ENCODE measurements at places on chromosomes 13 and 19. TPM values are rescaled to one million over a fixed set of nuclear protein-coding genes. Genes with fewer than 3 reads are reported as not detected.
A peak's percentile ranks its signal among the peaks of the same experiment; 100 is the strongest.

DNA sequence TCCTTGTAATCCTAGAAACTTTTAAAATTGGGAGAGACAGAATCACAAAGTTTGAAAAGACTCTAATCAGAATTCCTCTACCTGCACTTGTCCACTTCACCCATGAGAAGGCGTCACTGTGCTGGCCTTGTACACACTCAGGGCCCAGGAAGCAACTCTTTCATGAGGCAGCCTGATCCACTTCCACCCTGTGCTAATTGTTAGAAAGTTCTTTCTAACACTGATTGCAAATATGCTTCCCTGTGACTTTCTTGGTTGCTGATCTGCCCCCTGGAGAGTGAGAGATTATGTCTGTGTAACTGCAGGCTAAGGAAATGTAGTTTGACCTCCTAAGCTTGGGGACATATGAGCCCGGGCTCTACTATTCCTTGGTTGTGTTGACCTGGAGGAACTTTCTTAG lies 494.6 kb downstream of the MYO16 start:
- no peak overlapping the region for H3K27ac ChIP-seq
- DNase-seq: no peak
- H3K36me3 ChIP-seq: no peaks in the 10 kb centered on the region
- H3K4me1 ChIP-seq: no peaks in the 10 kb centered on the region
- H3K4me3 ChIP-seq: no peak overlapping the region

DNA sequence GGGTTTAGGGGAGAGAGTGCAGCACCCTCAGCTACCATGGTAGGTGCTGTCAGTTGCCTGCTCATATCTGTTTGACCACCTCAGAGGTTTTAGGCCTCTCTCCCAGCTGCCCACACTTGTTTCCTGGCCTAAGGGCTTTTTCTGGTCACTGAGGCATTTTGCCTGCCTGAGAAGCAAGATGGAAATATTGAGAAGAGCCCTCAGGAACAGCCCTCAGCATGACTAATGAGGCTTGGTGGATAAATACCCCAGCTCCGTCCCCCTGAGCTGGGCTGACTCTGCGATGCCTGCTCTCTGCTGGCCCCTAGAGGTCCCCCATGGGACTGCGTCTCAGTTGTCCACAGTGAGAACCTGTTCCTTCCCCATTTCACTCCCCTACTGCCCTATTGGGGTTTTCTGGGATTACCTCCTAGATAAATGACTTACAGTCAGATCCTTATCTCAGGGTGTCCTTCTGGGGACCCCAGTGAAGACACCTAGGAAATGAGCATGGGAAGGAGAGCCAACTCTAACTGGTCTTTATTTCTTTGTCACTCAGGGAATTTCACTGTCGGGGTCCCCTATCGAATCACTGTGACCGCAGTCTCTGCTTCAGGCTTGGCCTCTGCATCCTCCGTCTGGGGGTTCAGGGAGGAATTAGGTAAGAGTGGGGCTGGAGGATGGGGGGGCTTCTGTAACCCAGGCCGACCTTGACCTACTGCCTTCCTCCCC lies 13.3 kb downstream of the PALM3 start:
- H3K4me3 ChIP-seq: no peak overlapping the region
- peak; percentile 76 for DNase-seq
- H3K27me3 ChIP-seq: no peaks in the 10 kb centered on the region
- peaks cover 67% of the 10 kb centered on the region for H3K36me3 ChIP-seq

DNA sequence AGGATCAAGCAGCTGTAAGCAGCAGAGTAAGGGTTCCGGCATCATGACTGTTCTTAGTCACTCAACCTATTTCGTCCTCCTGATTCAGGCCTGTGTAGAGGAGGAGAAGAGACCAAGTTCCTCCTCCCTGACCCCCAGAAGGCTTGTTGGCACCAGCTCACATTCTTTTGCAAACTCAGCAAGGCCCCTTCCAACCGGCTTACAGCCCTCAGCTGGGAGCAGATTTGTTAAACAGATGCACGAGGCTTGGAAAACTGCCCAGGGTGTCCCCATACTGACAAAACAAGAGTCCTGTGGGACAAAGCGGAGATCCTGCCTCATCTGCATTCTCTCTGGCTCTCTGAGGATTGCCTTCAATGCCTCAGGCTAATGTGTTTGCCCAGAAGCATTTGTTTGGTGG lies 113.2 kb upstream of the SOX21 start:
- H3K27ac ChIP-seq: no peak overlapping the region
- no peak overlapping the region for H3K4me3 ChIP-seq
- H3K4me1 ChIP-seq: no peaks in the 10 kb centered on the region
- peaks cover 4% of the 10 kb centered on the region for H3K27me3 ChIP-seq
- DNase-seq: no peak

GRCh38 chr13:41492432-41493260 lies 35.3 kb downstream of the RGCC start:
- peak; percentile 44 for DNase-seq
- H3K4me3 ChIP-seq: peak overlapping the region; percentile 15
- H3K36me3 ChIP-seq: peaks cover 15% of the 10 kb centered on the region
- H3K27ac ChIP-seq: peak overlapping the region; percentile 97
- H3K4me1 ChIP-seq: peaks cover 85% of the 10 kb centered on the region

DNA sequence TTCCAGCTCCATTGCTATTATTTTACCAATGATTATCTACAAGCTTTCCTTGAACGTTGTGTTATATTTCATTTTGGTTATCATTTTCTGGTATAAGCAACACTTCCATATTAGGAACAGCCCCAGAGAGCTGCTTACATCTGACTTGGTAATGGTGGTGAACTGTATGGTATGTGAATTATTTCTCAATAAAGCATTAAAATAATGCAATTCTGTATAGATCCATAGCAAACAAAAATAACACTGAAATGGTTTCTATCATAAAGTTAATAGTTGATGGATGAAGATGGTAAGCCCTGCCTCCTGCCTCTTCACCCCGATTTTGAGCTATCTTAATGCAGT lies 27.5 kb downstream of the GGACT start:
- no peaks in the 10 kb centered on the region for H3K4me1 ChIP-seq
- H3K36me3 ChIP-seq: peaks cover 4% of the 10 kb centered on the region
- H3K27me3 ChIP-seq: no peaks in the 10 kb centered on the region
- H3K27ac ChIP-seq: no peak overlapping the region
- no peak for DNase-seq

- no peaks in the 10 kb centered on the region for H3K27me3 ChIP-seq
- peaks cover 12% of the 10 kb centered on the region for H3K36me3 ChIP-seq
- H3K4me1 ChIP-seq: peaks cover 23% of the 10 kb centered on the region
- H3K27ac ChIP-seq: no peak overlapping the region
- no peak overlapping the region for H3K4me3 ChIP-seq
- DNase-seq: no peak
Observed at GRCh38 chr13:108313382-108313781, 43.9 kb downstream of the TNFSF13B start.

- H3K4me1 ChIP-seq: peaks cover 20% of the 10 kb centered on the region
- H3K4me3 ChIP-seq: no peak overlapping the region
- H3K27ac ChIP-seq: no peak overlapping the region
- H3K36me3 ChIP-seq: no peaks in the 10 kb centered on the region
Observed at GRCh38 chr13:44088991-44089413, 209.3 kb downstream of the LACC1 start.

DNA sequence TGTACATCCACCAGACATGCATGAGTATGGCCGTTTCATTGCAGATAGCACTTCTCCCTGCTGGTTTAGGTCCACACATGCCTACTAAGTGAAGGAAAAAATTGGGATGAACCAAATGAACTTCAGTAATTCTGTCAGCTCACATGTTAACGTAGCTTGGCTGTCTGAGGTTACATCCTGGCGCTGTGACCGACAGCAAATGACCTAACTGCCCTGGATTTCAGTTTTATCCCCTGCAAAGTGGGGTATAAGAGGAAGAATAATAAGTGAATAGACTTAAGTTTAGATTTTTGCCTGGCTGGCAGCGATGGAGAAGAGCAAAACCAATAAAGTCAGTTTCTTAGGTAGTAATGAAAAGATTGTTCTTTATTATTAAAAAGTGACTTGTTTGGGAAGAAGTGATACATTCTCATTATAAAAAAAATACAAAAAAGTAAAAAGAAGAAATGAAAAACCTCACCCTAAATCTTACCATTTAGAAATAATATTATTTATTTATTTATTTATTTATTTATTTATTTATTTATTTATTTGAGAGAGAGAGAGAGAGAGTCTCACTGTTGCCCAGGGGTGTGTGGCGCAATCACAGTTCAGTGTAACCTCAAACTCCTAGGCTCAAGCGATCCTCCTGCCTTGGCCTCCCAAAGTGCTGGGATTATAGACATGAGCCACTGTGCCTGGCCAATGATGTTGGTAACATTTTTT lies 4.2 kb upstream of the RNF113B start:
- H3K36me3 ChIP-seq: no peaks in the 10 kb centered on the region
- no peaks in the 10 kb centered on the region for H3K4me1 ChIP-seq
- no peak overlapping the region for H3K27ac ChIP-seq
- no peak overlapping the region for H3K4me3 ChIP-seq
- DNase-seq: no peak

DNA sequence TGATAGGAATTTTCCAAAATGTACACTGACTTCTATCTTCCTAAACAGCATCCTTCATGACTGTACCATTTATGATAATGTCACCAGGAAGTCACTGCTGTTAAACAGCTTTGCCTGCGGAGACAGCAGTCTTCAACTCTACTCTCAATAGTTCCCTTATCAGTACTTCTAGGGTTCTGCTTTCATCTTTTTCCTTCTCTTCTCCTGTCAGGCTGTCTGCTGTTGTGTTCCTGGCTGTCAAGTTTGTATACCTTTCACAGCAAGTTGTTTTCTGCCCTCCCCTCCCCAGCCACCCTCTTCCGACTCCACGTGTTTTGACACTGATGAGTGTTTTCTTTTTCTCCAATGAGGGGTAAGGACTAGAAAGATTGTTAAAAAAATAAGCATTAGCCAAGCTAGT lies 2.2 kb downstream of the UPF3A start:
- DNase-seq: no peak
- H3K27ac ChIP-seq: peak overlapping the region; percentile 21
- peaks cover 48% of the 10 kb centered on the region for H3K36me3 ChIP-seq
- H3K4me3 ChIP-seq: peak overlapping the region; percentile 48
- H3K4me1 ChIP-seq: peaks cover 53% of the 10 kb centered on the region

Gene CCDC122
- total RNA-seq: 0.62 TPM

DNA sequence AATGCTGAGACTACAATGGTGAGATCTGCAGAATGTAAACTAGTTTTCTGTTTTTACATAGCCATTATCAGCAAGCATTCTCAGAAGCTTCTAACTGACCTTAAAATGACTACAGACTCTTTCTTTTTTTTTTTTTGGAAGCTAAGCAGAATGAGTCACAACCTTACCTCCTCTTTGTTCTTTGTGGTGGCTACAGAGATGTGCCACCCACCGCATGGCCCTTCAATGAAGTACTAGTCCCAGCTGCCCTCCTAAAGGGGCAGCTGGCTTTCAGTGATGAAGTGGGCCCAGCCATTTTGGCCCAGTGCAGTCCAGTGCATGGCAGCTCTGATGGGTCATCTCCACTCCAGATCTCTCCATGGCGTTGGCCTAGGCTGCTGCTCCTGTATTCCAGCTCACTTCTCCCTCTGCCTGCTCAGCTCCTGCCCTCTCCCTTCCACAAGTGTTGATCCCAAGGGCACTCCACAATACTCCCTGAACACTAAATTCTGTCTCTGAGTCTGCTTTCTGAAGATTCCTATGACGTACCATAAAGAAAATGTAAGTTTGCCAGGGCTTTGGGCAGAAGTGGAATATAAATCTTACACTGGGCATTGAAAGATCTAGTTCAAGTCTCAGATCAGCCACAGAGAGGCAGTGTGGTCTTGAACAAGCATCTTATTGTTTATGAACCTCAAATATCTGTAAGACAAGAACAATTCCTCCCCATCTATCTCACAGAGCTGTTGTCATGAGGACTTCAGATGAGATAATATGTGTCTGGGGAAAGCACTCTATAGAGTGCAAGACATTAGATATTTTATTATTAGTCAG lies 85.6 kb downstream of the RXFP2 start:
- H3K27ac ChIP-seq: peak overlapping the region; percentile 65
- peaks cover 8% of the 10 kb centered on the region for H3K27me3 ChIP-seq
- no peaks in the 10 kb centered on the region for H3K36me3 ChIP-seq
- DNase-seq: no peak
- H3K4me3 ChIP-seq: no peak overlapping the region

Gene LPAR2
- 54.1 TPM for total RNA-seq

Gene SPRYD7
- total RNA-seq: 2.6 TPM

DNA sequence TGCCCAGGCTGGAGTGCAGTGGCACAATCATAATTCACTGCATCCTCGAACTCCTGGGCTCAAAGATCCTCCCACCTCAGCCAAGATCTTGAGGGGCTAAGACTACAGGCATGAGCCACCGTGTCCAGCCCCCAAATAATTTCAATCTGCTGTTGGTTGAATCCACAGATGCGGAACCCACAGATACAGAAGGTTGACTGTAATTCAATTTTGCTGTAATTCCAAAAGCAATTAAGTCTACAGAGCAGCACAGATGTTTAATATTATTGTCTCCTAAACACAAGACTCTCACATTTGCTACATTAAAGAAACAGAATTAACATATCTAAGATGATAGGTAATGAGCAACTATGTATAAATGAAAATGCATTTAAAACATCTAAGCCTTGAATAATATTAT lies 75.6 kb downstream of the MIPEP start:
- H3K27me3 ChIP-seq: no peaks in the 10 kb centered on the region
- H3K36me3 ChIP-seq: no peaks in the 10 kb centered on the region
- H3K4me3 ChIP-seq: no peak overlapping the region
- peaks cover 2% of the 10 kb centered on the region for H3K4me1 ChIP-seq
- no peak overlapping the region for H3K27ac ChIP-seq

GRCh38 chr19:5823579-5824281 lies 15.8 kb downstream of the FUT6 start:
- H3K27ac ChIP-seq: no peak overlapping the region
- no peak overlapping the region for H3K4me3 ChIP-seq
- peaks cover 10% of the 10 kb centered on the region for H3K4me1 ChIP-seq
- no peak for DNase-seq

Gene TMPRSS9
- not detected for total RNA-seq

Gene PSG1
- total RNA-seq: not detected

- H3K27ac ChIP-seq: no peak overlapping the region
- H3K27me3 ChIP-seq: peaks cover 6% of the 10 kb centered on the region
- H3K4me3 ChIP-seq: no peak overlapping the region
- no peaks in the 10 kb centered on the region for H3K36me3 ChIP-seq
Observed at GRCh38 chr19:33998302-33998701, 174.0 kb upstream of the LSM14A start.

Gene ZNF433
- total RNA-seq: 0.10 TPM

Gene C19orf85
- not detected for total RNA-seq

GRCh38 chr19:57363688-57364181 lies 384 bp downstream of the TRAPPC2B start:
- peak overlapping the region; percentile 88 for H3K4me3 ChIP-seq
- H3K27me3 ChIP-seq: no peaks in the 10 kb centered on the region
- H3K27ac ChIP-seq: peak overlapping the region; percentile 98
- H3K4me1 ChIP-seq: peaks cover 15% of the 10 kb centered on the region
- peaks cover 49% of the 10 kb centered on the region for H3K36me3 ChIP-seq

DNA sequence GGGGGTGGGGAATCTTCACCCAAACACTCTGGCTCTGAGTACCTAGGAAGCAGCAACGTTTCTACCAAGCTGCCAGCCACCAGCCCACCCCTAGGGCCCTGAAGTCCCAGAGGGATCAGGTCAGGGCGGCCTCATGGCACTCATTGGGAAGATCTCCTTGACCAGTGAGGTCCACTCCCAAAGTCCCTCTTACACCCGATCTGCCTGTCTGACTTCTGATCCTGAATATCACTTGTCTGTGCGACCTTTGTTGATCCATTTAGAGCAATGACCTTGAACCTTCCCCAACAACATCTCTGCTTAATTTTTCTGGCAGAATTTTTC lies 2.1 kb upstream of the GNA15 start:
- peak overlapping the region; percentile 96 for H3K27ac ChIP-seq
- peaks cover 2% of the 10 kb centered on the region for H3K27me3 ChIP-seq
- H3K4me1 ChIP-seq: peaks cover 53% of the 10 kb centered on the region
- H3K36me3 ChIP-seq: peaks cover 6% of the 10 kb centered on the region
- no peak for DNase-seq
- no peak overlapping the region for H3K4me3 ChIP-seq
